ENCODE measurements at places on chromosomes 6 and 20.

GRCh38 chr6:20497216-20498040 lies 36.8 kb upstream of the CDKAL1 start:
- no peak for DNase-seq

GRCh38 chr6:28638787-28639430 lies 113.2 kb downstream of the GPX5 start:
- no peak for DNase-seq

DNA sequence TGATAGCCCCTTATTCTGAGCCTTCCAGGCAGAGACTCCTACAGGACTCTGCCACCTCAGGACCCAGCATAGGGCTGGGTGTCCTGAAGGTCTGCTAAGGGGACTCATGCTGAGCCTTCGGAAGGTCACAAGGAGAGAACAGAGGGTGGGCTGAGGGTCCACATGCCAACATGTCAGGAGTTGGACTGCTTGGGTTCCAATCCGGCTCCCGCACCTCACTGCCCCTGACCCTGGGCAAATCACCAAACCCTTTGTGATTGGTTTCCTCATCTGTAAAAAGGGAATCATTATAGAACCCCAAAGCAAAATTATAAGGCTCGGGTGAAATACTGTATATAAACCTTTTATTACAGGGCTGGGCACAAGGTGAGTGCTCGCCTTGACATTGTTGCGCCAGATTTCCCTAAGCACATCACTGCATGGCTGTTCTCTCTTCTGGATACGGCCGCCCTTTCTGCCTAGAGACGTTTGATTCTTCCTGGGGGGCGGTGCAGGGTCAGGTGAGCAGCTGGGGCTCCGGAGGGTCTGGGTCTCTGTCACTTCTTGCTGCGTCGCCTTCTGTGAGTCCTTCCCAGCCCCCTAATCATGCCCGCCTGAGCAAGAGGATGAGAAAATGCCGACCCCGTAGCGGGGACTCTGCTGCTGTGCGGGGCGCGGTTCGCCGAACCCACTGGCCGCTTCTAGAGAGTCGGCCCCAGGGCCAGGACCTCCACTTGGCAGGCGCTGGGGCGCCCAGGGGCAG lies 90.5 kb upstream of the EPB41L1 start:
- DNase-seq, result no peak

DNA sequence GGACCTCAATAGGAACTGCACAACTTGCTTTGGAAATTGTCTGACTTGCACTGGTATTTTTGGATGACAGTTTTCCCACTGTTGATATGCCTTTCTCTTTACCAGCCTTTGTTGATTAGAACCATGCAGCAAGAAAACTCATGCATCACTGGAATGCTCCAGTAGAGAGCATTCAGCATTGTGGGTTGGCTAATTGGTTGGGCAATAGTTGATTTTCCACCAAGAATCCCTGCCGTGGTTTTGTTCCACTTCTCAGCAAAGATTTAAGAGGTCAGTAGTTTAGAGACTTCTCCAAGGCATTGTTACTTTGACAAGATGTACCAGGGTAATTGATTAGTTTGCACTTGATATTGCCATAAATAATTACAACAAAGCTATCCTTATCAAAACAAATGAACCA lies 260.0 kb downstream of the DHX35 start:
- DNase-seq, result no peak

- no peak for DNase-seq
These were observed 57.2 kb downstream of the TMEM200A start for GRCh38 chr6:130423044-130423443.

DNA sequence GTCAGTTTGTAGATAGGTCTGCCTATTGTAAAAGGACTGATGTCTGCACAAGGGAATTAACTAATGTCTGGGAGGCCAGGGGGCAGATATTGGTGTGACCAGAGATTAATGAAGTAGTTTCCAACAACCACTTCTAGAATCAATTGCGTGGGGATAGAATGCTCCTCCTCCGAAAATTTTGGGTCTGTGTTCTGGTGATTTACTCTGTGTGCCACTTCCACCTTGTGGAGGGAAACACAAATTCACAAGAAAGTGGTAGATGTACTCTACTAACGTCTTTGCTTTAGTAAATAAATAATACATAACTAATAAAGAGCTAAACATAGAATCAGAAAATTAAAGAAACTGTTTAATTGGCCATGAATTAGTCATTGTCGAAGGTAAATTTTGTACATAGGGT lies 25.5 kb downstream of the TMEM14A start:
- DNase-seq, result peak; percentile 13

DNA sequence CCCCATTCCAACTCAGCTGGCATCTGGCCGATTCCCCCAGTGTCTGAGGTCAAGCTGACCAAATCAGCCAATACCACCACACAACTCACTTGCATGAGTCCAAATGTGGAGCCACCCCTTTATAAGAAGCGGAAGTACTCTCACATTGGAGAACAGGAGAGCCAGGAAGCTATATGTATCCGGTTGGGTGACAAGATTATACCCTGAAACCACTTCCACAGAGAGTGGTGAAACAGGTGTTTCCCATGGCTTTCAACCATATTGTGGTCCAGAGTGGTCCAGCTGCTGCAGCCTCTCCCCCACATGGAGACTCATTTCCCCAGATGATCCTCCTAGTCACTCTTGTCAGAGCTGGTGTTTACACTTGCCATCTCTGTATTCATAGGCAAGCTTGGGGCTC lies 24.0 kb upstream of the SERINC1 start:
- no peak for DNase-seq

- DNase-seq, result no peak
These were observed 48.2 kb downstream of the RBM38 start for GRCh38 chr20:57439432-57439831.

- DNase-seq, result no peak
These were observed 9.7 kb upstream of the CCR6 start for GRCh38 chr6:167113047-167113754.

GRCh38 chr6:103193413-103193812 lies 1666.3 kb downstream of the HACE1 start:
- DNase-seq, result no peak

DNA sequence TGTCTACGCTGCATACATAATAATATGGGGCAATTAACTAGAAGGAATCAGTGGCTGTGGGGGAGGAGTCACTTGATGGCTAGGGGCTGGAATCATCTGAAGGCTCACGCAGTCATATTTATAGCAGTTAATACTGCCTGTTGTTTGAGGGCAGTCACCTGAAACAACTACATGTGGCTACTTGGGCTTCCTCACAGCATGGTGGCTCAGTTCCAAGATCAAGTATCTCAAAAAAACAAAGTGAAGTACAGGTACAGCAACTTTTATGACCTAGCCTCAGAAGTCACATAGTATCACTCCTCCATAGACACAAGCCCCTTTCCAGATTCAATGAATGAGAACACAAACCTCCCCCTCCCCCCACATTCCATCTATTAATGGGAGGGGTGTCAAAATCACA lies 63.7 kb downstream of the STX11 start:
- no peak for DNase-seq

DNA sequence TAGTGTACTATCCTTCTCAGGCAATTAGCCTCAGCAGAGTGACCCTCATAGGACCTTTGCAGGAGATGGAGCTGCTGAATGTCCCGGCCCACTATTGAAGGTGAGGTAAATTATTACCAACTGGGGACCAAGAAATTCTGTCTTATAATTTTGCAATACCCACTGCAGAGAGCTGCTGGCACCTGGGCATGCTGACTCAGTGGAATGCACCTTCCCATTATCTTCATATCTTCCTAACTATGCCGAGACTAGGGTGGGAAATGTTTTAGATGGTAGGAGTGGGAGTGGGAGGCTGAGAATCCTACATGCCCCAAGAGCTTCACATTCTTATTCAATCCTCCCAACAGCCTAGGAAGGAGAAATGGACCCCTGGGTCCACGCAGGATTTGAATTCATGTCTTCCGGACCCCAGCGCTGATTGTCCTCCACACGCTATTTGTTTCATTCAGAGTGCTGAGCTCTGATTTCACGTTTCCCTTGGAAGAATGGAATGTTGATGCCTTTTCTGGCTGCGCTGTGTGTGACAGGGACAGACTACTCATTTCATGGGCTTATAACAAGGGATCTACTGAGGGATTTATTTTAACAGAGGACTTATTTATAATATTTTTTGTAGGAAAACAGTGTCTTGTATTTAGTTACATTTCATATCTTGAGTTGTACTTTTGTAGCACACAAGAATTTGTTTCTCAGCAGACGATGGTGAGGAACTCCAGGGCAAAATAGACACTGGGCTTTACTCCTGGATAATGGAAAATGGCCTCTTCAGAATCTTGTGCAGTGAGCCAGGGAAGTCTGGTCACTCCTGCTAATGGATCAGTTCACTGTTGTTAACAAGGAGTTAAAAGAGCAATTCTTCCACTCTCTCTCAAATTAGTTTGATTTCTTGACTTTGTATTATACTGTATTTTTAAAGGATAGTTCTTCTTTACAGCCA lies 66.4 kb downstream of the FYN start:
- DNase-seq, result no peak

DNA sequence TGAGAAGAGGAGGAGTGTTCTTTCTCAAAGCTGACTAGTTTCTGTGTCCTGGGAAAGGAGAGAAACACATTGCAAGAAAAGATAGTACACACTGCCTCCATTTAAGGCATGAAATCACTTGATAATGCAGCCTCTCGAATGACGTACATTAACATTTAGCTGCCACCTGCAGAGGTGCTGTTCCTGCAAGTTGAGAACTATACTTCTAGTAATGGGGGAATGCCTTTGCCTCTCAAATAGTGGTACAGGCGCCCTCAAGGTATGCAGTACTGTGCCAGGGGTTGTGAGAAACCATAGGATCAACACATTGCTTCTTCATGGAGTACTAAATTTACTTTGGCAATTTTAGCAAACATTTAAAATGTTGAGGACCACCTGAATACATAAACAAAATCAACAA lies 20.1 kb downstream of the IMPG1 start:
- no peak for DNase-seq

GRCh38 chr6:33076406-33076934 lies 680 bp downstream of the HLA-DPB1 start:
- DNase-seq, result peak; percentile 37

DNA sequence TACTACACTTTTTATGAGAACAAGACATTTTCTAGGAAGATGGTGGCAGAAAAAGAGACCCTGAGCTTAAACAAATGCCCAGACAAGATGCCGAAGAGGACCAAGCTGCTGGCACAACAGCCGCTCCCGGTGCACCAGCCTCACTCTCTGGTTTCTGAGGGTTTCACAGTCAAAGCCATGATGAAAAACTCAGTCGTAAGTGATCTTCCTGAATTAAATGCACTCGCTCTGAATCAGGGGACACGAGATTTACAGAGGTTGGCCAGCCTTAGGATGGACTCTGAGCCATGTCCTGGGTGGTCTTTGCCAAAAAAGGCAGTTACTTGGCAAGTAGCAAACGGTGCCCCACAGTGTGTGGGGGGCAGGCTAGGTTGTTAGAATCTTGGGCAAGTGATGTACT lies 423 bp downstream of the PACRG start:
- peak; percentile 40 for DNase-seq

DNA sequence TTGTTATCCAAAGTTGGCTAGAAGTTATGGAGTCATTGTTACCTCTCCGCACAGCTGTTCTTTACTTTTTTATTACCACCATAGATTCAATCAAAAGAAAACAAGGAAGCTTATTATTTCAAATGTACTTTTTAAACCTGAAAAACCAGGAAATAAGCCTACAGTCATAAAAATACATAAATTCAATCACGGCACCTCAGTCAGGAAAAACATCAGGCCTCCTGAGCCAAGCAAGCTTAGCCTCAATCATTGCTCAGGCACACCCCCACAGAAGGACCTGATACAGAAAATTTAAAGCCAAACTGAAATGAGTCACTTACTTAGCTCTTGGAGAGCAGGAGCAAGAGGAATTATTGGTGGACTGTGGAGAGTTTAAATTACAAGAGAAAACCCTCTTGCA lies 44.3 kb downstream of the MARCKS start:
- DNase-seq, result no peak

DNA sequence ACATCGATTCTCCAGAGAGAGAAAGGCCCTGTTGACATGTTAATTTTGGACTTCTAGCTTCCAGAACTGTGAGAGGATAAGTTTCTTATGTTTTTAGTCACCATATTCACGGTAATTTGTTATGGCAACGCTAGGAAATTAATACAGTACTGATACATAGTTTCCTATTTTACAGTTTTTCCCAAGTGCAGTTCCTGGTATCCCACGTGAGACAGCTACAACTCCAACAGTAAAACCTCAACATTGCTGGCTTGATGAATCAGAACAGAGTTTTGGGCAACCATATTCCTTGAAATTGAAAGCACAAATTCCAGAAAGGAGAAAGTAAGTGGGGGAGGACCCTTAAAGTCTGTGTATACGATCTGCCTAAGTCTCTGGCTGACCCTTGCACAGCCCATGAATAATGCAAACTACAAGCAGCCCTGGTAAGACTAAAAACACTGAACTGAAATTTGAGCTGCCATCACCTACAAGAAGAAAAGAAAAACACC lies 505.1 kb upstream of the NRSN1 start:
- DNase-seq, result no peak

- DNase-seq, result no peak
These were observed 136.4 kb downstream of the TBXT start for GRCh38 chr6:166031275-166031674.

GRCh38 chr6:41274256-41274655 lies 12.2 kb downstream of the TREM1 start:
- DNase-seq, result no peak

DNA sequence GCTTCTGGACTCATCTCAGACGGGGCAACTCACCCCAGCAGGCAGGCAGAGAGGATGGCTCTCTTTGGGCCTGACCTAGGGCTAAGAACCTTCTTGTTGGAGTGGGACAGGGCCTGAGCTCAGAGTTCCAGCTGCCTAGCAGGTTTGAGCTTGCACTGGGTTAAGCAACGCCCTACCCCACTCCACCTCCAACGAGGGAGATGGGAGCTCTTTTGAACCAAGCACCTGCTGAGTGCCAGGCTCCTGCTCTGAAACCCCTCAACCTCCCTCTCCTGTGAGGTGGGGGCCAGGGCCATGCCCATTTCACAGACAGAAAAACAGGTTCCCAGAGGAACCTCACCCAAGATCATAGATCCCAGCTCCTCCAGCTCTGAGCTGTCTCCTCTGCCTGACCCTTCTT lies 54.3 kb downstream of the SNAI1 start:
- no peak for DNase-seq

DNA sequence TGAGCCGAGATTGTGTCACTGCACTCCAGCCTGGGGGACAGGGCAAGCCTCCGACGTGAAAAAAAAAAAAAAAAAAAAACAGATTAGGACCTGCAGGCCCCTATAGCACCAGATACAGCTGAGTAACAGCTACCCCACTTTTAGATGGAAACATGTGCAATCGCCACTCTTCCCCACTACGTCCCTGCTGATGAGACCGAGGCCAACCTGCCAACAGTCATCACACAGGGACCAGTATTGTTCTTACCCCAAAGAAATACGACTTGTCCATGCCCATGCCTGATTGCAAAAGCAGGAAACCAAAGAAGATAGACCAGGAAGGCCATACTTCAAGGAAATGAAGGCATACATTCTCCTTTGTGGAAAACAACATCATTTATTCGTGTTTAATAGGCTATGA lies 45.8 kb downstream of the ZMYND8 start:
- no peak for DNase-seq

- DNase-seq, result no peak
These were observed 3.6 kb upstream of the CSTL1 start for GRCh38 chr20:23435626-23436539.

Data from OCI-M1 (cell line).